ENCODE measurements at places on chromosomes 6 and 20.

DNA sequence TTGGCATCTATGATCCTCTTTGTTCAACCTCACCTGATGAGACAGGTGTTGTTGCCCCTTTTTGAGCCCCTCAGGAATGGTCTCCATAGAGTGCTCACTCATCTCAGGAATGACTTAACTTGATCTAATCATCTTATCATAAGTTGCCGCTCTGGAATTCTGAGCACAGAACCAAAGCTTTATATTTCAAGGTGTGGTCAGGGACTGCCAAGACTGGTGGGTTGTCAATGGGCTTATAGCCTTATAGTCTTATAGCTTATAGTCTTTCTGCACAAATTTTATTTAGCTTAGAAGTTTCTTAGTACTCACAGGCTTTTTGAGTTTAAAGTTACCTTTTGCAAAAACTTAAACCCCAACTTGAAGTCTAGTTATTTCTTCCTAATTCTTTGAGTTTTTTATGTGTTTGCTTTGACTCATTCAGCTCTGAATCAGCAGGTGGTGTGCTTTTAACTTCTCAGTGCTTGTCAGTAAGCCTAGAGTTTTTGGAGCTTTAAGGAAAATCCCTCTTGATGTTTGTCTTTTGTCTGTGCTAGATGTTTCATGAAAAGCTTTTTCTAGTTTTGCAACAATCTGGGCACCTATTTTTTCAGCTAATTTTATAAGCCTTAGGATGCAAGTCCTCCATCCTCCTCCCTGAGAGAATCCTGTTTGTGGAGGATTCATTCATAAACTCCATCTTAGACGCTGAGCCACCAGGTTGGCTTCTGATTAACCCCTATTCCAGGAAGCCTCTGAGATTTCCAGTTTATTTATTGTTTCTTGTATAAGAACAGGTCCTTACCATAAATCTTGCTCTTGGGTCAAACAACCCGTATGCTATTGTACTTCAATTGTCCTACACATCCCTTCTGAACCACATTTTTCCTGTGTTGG lies 72.3 kb upstream of the SSTR4 start:
- DNase-seq, result no peak

GRCh38 chr6:137315081-137315480 lies 95.9 kb upstream of the IFNGR1 start:
- no peak for DNase-seq

DNA sequence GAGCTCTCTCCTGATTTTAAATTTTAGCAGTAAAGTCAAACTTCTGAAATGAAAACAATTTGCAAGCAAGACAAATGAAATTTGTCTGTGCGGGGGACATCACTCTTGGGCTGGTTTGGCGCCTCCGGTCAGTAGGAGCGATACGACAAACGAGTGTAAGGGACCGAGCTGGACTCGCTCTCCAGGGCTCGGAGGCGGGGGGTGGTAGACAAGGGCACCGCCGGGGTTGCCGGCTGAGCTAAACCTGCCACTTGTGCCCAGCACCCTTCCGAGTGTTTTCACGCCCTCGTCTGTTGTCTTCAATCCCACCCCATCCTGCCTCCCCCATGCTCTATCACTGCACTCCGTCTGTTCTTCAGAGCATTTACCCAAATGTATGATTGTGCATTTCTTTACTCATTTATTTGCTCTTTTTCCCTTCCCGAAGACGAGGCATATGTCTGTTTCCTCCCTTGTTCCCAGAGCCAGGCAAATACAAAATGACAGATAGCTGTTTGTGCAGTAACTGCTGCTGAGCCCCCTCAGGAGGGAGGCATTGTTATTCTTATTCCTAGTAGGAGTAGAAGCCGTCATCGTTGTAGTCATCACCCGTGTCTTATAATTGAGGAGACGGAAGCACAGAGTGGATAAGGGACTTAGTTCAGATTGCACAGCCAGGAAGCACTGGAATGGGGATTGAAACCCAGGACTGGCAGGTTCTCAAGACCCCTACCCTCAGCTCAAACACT lies 62.8 kb upstream of the APCDD1L start:
- DNase-seq, result no peak

- peak; percentile 64 for DNase-seq
Measured at GRCh38 chr6:75208298-75209183, 2.7 kb upstream of the COL12A1 start.

DNA sequence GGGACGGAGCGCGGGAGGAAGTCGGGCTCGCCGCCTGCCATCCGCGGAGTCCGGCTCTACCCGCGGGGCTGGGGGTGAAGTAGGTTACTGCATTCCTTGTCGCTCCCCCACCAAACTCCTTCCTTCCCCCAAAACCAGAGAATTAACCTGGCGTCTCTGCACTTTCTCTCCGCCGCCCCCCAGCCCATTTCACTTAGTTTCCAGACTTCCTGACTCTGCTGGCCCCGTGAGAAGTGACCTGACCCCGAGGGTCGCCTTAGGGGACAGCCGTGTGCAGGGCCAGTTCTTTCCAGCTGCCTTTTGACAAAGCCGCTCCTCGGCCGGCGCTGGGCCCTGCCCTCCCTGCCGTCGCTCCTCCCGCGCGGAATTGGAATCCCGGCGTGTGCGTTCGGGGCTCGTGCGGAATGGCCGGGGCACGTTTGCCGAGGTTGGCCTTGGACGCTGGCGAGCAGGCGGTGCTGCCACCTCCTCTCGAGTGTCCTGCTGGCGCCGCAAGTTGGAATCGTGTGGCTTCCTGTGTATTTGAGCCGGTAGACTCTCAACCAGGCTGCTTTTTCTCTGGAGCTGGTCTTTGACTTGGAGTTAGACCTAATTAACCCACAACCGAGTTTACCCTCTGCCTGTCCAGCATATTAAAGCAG lies 650 bp downstream of the DCBLD1 start:
- DNase-seq, result no peak

- no peak for DNase-seq
Measured at GRCh38 chr20:328975-329695, 3.8 kb downstream of the SOX12 start.

GRCh38 chr6:140440223-140440835 lies 1065.9 kb upstream of the CITED2 start:
- DNase-seq, result no peak

- DNase-seq, result no peak
Measured at GRCh38 chr6:33430334-33430733, 10.5 kb downstream of the SYNGAP1 start.

All from stimulated activated CD4-positive, alpha-beta T cell treated with anti-CD3 and anti-CD28 coated beads, TNF-alpha, amount 100 ng/mL, for 4 hours (primary cell).